A172 (cell line): ENCODE measurements at places on chromosomes 5 and 9.

DNA sequence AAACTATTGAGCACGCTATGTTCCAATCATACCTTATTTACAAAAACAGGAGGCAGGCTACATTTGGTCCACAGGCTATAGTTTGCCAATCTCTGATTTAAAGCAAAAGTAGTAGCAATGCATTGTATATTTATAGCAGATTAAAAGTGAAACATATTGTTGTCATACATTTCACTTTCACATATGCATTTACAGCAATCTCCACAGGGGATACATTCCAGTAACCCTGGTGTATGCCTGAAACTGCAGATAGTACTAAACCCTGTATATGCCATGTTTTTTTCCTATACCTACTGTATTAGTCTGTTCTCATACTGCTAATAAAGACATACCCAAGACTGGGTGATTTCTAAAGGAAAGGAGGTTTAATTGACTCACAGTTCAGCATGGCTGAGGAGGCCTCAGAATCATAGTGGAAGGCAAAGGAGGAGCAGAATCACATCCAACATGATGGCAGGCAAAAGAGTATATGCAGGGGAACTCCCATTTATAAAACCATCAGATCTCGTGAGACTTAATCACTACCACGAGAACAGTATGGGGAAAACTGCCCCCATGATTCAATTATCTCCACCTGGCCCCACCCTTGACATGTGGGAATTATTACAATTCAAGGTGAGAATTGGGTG, 5.9 kb upstream of the CSF1R start:
- no peak for DNase-seq

GRCh38 chr5:11329679-11330078, 568.6 kb upstream of the DAP start:
- no peak for DNase-seq

DNA sequence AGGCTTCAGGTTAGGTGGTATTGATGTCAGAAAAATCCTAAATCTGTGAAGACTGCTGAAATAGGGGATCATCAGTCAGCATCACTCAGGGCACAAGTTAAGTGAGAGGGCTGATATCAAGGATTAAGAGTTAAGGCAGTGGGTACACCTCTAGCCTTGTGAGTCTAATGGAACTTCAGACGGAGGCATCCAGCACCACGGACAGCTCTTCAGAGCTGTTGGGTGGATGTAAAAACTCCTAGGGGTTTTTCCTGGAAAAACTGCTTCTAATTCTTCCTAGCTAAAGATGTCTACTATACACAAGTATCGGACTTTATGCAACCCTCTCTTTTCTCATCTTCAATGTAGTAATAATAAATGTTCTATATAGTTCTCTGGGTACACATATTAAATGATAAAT, 165.9 kb downstream of the SH3GL2 start:
- DNase-seq: peak; percentile 31

GRCh38 chr9:91162311-91162710, 199.4 kb downstream of the AUH start:
- peak; percentile 68 for DNase-seq

GRCh38 chr9:120873512-120873911, 3.5 kb downstream of the PHF19 start:
- peak; percentile 39 for DNase-seq

DNA sequence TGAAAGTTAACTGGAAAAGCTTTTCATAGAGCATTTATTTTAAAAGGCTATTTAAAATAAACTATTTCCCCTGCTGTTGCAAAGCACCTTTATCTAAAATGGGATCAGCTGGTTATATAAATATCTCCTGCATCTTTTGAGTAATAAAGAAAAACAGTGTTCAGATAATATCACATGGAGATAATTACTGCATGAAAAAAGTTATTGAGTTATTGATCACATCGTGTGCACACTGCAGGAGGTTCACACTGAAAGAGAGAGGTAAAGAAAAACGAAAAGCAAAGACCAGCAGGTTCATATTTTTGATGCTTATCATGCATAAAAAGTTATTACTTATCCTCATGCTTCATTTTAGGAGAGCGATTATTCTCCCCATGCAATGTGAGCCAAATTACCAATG, 55.4 kb upstream of the OTP start:
- no peak for DNase-seq

GRCh38 chr5:83487155-83487554, 15.6 kb downstream of the VCAN start:
- no peak for DNase-seq

- DNase-seq: no peak
Measured at GRCh38 chr9:72997387-72997995, 44.6 kb upstream of the ALDH1A1 start.

- peak; percentile 41 for DNase-seq
Measured at GRCh38 chr5:95591490-95591901, 28.4 kb upstream of the GPR150 start.

- DNase-seq: no peak
Measured at GRCh38 chr5:149433524-149434131, 54.5 kb upstream of the IL17B start.

GRCh38 chr5:95791751-95792150, 30.8 kb downstream of the GLRX start:
- DNase-seq: no peak

DNA sequence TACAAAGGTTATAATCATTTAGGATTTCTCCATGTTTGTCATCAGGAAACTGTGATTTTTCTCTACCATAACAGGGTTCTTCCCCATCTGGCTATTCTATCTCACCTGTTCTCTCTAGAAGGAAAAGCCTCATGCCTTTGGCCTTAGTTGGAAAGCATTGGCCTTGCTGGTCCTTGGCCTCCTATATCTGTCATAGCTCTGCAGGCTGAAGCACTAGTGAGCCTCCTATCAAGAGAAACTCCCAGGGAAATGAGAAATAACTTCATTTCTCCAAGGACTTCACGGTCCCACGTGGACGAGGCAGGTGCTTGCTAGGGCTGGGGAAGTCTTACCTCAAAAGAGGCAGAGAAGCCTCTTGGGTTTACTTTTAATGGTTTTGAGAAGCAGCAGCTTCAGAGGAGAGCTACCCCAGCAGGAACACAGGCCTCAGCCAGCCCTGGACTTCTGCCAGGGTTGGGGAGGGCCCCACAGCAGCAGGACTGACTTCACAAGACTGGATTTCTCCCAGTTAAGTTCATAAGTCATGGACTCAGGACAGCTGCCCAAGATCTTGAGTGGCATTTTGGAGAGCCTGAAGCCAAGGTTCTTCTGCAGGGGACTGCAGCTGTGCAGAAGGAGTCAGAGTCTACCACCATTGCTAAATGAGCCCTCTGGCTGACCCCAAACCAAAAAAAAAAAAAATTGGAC, 15.8 kb upstream of the PSAT1 start:
- DNase-seq: no peak

DNA sequence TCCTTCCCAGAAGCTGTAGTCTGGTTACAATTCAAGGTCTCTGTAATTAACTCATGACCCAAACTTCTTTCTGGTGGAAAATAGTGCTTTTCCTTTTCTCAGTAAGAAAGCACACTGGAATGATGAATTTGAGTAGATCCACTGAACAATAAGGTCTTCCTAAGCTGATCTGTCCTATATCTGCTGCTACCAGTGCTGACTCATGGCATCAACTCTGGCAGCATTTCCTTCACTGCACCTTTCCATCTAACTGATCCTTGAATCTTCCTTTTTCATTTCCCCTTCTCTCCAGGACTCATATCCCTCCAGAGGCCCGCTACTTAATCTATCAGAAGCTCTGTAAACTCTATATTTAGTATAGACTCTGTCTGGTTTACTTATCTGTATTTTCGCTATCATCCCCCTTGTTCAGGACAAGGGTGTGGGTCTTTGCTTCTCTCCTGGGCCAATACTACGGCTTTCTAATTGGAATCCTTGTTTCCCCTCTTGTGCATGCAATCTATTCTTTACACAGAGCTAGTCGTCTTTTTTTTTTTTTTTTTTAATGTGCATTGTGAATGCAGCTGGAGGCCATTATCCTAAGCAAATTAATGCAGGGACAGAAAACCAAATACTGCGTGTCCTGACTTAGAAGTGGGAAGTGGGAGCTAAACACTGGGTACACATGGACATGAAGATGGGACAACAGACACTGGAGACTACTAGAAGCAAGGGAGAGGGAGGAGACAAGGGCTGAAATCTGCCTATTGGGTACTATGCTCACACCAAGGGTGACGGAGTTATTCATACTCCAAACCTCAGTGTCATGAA, 192.2 kb upstream of the RPS23 start:
- DNase-seq: no peak

GRCh38 chr5:177526791-177527190, 10.0 kb upstream of the DDX41 start:
- no peak for DNase-seq

- no peak for DNase-seq
Measured at GRCh38 chr9:87285183-87285850, 212.3 kb upstream of the DAPK1 start.

DNA sequence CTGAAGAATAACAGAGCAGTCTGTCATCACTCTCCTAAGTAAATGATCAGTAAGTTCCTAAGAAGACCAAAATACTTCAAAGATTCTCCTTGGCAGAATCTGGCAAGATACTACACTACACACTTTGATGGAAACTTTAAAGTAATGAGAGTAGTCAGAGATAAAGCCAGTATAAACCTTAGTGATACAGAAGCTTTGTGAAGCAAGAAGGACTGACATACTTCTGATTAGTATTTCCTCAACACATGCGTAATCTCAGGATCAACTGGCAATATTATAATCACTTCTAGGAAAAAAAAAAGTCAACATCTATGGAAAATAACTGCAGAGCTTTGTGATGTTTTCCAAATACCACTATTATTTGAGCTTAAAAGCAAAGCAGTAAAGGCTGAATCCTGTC, 34.0 kb upstream of the ADAMTS19 start:
- no peak for DNase-seq

DNA sequence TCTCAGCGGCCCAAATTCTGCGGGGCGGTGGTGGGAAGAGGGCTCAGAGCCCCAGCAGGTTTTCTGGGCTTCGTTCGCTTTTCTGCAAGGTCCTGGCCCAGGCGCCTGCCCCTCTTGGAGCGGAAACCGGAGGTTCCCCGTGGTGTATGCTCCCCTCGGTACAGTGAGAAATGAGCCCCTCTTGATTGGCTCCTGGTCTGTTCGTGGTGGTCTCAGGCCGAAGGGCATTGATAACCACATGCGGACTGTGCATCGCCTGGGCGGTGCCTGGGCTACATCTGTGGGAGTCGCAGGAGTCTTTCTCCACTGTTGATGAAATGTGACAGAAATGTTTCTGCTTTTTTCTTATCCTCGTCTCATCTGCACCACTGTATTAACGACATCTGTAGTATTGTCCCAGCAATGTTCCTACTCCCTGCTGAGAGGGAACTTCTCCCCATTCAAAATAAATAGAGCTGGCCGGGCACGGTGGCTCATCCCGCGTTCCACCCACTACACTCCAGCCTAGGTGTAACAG, 682 bp downstream of the MAN1B1 start:
- DNase-seq: no peak

DNA sequence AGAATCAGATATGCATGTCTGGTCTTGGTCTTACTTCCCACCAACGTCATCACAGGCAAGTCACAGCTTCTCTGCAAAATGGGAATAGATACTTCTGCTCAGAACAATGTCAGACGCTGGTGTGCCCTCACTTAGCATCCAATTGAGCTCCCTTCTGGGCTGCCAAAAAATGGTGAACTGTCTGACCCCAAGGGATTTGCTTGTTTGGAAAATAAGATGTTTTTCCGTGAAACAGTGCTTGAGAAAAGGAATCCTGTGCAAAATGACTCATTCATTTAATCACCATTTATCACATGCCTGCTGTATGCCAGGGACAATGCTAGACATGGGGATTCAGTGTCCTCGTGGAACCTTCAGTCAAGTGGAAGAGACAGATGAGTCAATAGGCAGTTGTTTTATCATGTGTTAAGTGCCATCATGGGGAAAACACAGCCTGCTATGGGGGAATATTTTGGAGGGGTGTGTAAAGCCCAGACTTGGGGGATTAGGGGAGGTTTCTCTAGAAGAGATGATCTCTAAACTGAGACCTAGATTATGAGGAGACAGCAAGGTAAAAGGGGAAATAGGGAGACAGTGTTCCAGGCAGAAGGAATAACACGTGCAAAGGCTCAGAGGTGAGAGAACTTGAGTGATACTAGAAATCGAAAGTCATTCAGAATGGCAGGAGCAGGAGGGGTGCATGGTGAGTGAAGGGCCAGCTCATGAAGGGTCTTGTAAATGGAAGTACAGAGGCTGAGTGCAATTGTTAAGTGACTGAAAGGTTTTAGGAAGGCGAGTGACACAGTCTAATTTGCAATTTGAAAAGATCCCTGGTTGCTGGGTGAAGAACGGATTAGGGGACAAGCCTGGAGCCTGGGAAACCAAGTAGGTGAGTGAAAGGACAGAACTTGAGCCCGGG, 3.9 kb downstream of the NIPAL4 start:
- peak; percentile 64 for DNase-seq

DNA sequence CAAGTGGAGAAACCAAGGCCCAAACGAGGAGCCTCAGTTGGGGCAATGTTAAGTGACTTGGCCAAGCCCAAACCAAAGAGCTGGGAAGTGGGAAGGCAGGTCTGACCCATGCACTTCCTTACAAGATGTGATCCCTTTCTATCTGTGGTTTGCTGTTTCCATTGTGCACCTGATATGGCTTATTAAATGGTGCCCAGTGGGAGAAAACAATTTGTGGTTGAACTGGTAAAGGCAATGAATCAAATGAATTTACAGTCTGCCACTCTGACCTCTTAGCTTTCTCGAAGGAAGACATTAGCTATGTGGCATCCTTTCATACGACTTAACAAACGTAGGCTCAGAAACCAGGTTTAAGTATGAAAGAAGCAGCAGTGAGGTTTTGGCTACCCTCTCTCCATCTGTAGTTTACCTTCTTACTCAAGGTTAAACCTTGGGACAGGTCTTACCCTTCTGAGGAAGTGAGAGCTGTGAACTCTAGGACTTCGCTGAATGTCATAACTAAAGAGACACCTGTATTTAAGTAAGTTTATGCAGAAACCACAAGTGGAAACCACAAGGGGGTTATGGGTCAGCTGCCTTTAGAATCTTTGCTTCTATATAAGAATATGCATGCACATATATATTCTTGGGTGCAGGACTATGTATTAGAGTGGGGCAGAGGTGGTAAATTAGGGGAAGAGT, 100.5 kb upstream of the SPATA31D4 start:
- peak; percentile 51 for DNase-seq

DNA sequence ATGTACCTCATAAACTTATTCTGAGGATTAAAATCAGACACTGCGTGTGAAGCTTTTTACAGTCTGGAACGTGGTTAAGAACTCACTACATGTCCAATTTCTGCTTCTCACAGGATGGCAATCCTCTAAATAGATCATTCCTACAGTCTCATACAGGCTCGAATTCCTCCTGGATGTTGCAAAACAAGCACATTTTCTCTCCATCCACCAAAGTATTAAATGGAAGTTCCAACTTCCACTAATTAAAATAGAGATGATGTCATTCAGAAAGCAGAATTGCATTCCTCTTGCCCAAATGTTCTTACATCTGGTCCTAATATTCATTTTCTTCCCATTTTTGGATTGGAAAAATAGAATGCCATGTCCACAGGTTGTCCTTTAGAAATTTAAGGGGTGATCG, 145.5 kb upstream of the PCA3 start:
- no peak for DNase-seq

DNA sequence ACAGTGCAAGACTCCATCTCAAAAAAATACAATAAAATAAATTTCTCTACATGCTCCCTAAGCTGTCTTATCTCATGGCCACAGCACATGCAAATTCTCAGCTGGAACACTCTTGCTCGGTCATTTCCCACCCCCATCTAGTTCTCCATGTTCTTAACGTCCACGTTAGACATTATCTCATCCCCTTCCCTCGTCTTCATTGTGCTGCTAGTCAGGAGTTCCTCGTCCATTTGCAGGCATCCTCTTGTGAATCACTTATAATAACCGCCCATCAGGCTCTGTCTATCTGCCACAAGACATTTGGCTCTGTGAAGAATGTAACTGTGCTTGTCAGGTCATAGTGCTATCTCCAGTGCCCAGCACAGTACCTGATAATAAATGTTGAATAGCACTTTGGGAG, 32.9 kb upstream of the GOLGA1 start:
- DNase-seq: no peak
